ENCODE measurements at places on chromosomes 13 and 19.

DNA sequence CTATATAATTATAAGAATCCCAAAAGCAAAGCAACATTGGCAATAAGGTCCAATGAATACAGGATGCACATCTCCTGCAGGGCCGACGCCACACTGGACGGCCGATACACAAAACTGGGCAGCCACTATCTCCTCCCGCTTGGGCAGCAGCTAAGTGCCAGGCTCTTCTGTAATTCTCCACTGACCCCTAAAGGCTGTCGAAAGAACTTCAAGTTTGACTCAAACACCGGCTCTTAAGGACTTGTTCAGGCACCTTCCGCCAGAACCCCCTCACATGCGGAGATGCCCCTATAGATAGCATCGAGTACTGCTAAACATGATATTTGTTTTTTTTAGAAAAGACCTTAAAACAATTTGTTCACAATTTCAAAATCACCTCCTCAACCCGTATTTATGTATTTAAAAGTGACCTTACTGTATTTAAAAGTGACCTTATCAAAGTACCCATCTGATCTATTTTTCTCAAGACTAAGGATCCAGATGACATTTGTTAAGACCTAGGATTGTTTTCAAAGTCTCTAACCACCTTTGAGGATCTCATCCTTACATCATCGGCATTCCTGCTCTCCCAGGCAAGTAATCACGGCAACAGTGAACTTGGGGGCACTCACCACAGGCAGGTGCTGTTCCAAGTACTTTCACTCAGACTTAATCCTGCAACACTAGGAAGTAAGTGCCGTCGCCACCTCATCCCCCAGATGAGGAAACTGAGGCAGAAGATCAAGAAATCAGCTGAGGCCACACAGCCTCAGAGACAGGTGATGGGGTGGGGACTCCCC, 77.8 kb downstream of the TUBGCP3 start:
- no peak for DNase-seq

GRCh38 chr19:1106841-1107660, 3.3 kb downstream of the GPX4 start:
- DNase-seq = no peak

DNA sequence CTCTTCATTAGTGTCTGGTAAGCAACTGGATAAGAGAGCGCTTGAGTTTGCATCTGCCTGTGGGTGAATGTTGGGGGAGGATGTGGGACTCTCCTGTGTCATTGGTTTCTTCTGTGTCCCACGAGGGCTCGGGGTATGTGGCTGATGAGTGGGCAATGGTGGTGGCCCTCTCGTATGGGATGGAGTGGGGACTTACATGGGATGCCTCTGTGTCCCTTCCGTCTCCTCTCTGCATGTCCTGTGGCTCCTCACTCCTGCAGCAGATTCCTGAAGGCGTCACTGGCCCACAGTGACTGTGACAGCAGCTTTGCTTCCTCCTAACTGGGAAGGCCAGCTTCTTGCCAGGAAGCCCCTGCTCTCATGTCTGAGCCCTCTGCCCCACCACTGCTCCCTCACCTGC, 2.6 kb upstream of the LRP3 start:
- DNase-seq = no peak

DNA sequence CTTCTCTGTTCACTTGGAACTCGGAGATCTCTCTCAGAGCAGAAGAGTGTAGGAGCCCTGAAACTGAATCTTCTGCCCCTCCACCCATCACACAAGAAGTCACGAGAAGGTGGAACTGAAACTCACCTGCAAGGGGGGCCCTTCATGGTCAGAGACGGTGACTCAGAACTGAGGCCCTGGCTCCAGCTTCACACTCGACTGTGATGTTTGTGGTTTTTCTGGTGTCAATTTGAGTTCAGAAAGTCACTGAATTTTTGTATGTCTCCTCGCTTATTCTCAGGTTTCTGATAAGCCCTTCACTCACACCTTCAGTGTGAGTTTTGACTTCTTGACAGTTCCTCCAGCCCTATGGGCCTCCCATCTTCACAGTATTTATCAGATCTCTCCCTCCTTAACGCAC, 23.1 kb downstream of the SIGLEC5 start:
- peak; percentile 38 for DNase-seq

GRCh38 chr13:111382411-111382810, 62.0 kb downstream of the TEX29 start:
- DNase-seq = no peak

DNA sequence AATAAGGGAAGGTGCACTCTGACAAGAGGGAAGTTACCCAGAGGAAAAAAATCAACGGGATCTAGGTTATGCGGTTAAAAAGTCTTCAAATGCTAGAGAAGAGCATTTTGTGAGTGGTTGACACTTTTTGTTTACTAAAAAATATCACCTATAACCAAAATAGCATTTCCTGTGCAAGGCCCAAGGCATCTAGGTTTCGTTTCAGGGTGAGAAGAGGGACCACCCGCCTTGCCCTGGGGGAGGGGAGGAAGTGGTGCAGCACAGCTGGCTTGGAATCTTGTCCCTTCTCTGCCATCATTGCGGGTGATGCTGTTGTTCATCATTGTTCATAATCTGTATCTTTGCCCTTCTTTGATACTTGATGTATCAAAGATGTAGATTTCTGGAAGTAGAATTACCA, 80.6 kb downstream of the NUFIP1 start:
- DNase-seq = no peak

DNA sequence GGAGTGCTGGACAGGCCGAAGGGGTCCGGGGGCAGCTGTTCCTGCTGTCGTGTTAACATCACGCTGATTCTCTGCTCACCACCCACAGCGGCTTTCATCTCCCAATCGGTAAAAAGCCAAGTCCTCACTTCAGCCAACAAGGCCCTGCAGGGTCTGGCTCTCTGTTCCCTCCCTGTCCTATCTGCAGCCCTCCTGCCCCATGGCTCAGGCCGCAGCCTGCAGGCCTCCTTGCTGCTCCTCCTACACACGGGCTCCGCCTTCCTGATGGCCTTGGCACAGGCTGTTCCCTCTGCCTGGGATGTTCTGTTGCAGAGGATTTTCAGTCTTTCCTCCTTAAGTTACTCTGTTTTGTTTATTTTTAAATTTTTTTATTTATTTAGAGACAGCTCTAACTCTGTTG, 22.2 kb downstream of the FUZ start:
- DNase-seq = no peak

GRCh38 chr13:109840201-109840892, 54.0 kb upstream of the IRS2 start:
- peak; percentile 13 for DNase-seq

DNA sequence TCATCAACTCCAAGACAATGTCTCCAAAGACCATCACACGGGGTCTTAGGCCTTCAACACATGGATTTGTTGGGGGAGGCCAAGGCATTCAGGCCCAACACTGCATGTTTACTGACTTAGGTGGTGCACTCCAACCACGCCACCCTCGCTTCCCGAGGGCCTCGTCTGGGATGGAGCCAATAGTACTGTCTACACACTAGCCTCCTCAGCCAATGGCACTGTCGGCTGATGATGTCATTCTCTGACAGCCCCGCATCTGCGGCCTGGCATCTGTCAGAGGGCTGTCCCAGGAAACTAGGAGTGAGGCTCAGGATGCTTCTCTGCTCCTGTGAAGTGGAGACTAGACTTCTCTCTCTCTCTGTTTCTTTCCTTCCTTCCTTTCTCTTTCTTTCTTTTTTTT, 96.6 kb downstream of the TEX26 start:
- DNase-seq = no peak

DNA sequence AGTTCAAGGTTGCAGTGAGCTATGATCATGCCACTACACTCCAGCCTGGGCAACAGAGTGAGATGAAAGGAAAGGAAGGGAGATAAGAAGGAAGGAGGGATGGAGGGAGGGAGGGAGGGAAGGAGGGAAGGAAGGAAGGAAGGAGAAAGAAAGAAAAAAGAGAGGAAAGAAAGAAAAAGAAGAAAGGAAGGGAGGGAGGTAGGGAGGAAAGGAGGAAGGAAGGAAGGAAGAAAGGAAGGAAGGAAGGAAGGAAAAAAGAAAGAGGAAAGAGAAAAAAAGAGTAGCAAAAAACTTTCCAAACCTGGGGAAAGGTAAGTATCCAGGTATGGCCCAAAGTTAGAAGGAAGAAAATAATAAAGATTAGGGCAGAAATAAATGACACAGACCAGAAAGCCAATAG, 7.1 kb downstream of the ZFP14 start:
- DNase-seq = no peak

DNA sequence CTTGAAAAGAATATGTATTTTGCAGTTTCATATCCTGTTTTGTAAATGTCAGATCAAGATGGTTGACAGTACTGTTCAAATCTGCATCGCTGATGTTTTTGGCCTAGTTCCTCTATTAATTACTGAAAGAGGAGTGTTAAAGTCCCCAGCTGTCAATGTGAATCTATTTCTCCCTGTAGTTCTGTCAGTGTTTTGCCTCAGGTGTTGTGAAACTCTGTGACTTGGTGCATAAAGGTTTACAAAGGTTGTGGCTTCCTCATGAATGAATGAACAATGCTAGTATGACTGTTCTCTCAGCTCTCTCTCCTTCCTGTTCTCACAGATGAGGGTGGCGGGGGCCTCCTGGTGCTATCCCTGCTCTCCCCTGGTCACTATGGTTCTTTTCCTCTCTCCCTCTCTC, 142.4 kb downstream of the MYCBP2 start:
- peak; percentile 13 for DNase-seq

DNA sequence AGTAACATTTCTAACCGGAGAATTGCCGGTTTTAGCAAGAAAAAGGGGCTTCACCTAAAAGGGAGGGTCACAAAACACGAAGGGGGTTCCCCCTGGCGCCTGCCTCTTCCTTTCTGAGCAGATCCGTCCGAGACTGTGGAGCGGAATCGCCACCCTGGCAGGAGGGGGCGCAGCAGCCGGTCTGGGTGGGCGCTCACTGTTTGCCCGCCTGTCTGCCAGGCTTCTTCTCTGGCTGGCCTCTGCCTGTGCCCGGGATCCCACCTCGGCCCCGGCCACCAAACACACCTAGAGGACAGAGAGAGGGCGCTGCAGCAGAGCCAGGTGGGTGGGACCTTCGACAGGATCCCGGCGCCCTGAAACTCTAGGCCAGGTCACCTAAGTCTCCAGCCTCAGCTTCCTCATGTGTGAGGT, 15.6 kb downstream of the LSM4 start:
- no peak for DNase-seq

DNA sequence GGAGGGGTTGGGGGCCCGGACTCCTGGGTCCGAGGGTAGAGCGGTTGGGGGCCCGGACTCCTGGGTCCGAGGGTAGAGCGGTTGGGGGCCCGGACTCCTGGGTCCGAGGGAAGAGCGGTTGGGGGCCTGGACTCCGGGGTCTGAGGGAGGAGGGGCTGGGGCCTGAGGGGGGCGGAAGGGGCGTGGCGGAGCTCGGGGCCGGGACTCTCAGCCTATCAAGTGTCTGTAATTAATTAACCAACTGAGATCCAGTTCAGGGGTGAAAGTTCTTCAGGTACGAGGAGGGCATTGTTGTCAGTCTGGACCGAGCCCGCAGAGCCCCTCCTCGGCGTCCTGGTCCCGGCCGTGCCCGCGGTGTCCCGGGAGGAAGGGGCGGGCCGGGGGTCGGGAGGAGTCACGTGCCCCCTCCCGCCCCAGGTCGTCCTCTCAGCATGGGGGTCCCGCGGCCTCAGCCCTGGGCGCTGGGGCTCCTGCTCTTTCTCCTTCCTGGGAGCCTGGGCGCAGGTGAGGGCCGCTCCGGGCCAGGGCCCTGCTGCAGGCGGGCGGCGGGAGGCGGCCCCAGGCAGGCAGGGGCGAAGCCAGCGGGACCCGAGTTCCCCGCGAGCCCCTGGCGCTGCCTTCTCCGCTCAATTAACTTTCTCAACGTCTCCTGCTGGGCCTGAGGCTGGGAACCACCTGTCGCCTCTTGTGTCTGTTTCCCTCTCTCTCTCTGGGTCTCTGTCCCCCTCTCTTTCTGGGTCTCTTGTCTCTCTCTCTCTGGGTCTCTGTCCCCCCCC, 697 bp downstream of the FCGRT start:
- no peak for DNase-seq

DNA sequence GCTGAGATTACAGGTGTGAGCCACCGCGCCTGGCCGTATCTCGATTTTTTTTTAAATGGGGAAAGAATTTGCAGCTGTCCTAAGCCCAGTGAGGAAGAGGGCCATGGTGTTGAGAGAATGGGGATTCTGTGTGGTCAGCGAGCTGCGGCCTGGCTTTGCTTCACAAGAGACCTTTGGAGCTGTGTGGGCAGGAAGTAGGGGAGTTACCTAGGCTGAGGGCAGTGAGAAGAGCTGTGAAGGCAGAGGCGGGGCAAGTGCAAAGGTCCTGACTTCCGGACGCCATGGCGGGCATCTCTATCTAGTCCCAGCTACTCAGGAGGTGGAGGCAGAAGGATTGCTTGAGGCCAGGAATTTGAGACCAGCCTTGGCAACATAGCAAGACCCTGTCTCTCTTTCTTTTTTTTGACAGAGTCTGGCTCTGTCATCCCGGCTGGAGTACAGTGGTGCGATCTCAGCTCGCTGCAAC, 4.9 kb downstream of the AP2A1 start:
- DNase-seq = no peak

GRCh38 chr19:42521346-42522030, 6.8 kb downstream of the CEACAM1 start:
- no peak for DNase-seq

DNA sequence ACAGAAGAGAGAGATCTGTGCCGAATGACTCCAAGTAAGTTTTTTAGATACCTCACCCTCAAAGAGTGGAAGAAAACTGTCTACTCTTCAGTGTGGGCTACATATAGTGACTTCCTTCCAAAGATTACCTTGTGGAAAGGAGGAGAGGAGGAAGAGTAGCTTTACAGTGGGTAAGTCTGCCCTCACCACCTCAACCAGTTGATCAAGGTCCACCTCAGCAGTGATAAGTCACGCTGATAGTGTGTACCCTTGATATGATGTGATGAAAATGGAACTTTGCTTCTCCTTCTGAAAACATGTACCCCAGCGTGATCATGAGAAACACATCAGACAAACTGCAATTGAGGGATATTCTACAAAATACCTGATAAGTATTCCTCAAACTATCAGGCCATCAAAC, 20.6 kb downstream of the KLF5 start:
- no peak for DNase-seq

DNA sequence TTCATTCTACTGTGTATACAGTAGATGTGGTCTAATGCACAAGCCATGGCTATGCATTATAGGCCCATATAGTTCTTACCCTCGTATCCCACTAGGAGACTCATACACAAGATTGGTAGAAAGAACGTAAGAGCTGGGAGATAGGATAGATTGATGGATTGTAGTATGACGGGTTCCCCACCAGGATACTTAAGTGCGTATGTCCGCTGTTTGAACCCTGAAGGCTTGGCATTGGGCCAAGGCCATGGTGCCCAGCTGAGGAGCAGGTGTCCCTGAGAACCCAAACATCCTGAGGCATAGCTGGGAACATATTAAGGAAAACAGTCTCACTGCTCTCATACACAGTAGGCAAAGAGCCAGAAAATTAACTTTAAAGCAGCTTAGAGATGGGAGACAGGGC, 617.5 kb upstream of the KLF12 start:
- no peak for DNase-seq

DNA sequence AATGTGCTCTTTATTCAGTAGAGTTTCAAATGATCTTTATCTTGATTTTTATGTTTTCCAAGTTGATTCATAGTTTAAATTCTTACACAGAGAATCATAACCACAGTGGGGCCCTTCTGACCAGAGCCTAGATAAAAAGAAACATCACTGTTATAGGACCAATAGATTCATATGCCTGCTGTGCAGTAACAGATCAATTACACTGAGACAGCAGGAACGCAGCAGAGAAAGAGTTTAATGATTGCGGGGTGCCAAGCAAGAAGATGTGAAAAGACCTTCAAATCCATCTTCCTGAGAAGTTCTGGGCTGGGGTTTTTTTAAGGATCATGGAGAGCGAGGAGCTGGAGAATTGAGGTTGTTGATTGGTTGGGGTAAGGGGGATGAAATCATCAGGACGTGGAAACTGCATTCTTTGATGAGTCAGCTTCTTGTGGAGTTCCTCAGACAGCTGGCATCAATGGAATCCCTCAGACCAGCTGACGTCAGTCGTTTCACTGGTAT, 346.6 kb downstream of the TBC1D4 start:
- DNase-seq = no peak

All from stimulated activated CD8-positive, alpha-beta memory T cell treated with anti-CD3 and anti-CD28 coated beads, Interleukin-2, amount 100 ng/mL, for 48 hours (primary cell).